ENCODE measurements at places on chromosomes 7 and 10. TPM values are rescaled to one million over a fixed set of nuclear protein-coding genes. Genes with fewer than 3 reads are reported as not detected.

CDNF gene
- 6.2 TPM for total RNA-seq

ETV1 gene
- total RNA-seq, result 3.2 TPM

EPHA1 gene
- not detected for total RNA-seq

FAM180A gene
- total RNA-seq, result 5.2 TPM

CDHR1 gene
- total RNA-seq, result 0.15 TPM

RBP4 gene
- total RNA-seq, result 111 TPM

WAC gene
- total RNA-seq, result 180 TPM

VIPR2 gene
- 14.0 TPM for total RNA-seq

FGL2 gene
- total RNA-seq, result 17.4 TPM

CPA2 gene
- total RNA-seq, result not detected

IL6 gene
- total RNA-seq, result 3.8 TPM

GRCh38 chr7:28609608-28610007 is 197.3 kb downstream of the CREB5 start:
- no peaks in the 10 kb centered on the region for H3K27me3 ChIP-seq
- no peak for DNase-seq
- H3K4me1 ChIP-seq, result no peaks in the 10 kb centered on the region
- no peak overlapping the region for H3K27ac ChIP-seq
- H3K4me3 ChIP-seq, result no peak overlapping the region

- peaks cover 24% of the 10 kb centered on the region for H3K4me1 ChIP-seq
- H3K27me3 ChIP-seq, result no peaks in the 10 kb centered on the region
- no peak for DNase-seq
- no peak overlapping the region for H3K4me3 ChIP-seq
- H3K27ac ChIP-seq, result peak overlapping the region; percentile 33
Observed at GRCh38 chr10:98264378-98265065, 3.5 kb downstream of the LOXL4 start.

DNA sequence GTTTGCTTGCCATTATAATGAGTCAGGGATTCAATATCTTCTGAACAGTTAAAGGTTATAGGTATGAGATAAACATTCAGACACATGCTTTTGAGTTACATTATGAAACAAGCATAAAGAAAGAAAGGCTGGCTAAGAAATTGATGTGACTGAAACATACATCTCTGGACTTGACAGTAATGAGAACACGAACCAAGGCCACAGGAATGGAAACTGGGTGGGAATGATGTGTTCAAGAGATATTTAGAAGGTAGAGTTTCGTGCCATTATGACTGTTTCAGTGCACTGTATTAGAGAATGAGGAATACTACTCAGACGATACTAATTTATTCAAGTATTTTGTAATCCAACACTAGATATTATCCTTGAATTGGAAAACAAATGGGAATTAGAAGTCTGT is 332.1 kb upstream of the MAGI2 start:
- no peak overlapping the region for H3K4me3 ChIP-seq
- DNase-seq, result no peak
- H3K36me3 ChIP-seq, result no peaks in the 10 kb centered on the region
- H3K27ac ChIP-seq, result no peak overlapping the region
- H3K27me3 ChIP-seq, result no peaks in the 10 kb centered on the region
- H3K4me1 ChIP-seq, result no peaks in the 10 kb centered on the region

DNA sequence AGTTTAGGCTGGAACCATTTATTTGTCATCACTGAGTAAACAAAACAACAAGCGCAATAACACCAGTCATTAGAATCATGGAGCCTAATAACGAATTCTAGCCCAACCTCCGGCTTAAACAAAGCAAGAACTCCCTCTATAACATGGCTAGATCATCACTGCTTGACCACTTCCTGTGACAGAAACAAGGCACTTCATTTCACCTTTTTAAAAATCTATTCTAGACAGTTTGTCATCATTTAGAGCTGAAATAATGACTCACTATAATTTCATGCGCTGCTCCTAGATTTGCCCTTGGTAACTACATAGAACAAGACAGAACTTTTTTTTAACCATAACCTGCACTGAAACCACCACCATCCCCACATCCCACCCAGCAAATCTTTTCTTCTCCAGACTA is 81.3 kb downstream of the OSBPL3 start:
- no peaks in the 10 kb centered on the region for H3K4me1 ChIP-seq
- no peak for DNase-seq
- no peaks in the 10 kb centered on the region for H3K36me3 ChIP-seq
- no peak overlapping the region for H3K4me3 ChIP-seq

DNA sequence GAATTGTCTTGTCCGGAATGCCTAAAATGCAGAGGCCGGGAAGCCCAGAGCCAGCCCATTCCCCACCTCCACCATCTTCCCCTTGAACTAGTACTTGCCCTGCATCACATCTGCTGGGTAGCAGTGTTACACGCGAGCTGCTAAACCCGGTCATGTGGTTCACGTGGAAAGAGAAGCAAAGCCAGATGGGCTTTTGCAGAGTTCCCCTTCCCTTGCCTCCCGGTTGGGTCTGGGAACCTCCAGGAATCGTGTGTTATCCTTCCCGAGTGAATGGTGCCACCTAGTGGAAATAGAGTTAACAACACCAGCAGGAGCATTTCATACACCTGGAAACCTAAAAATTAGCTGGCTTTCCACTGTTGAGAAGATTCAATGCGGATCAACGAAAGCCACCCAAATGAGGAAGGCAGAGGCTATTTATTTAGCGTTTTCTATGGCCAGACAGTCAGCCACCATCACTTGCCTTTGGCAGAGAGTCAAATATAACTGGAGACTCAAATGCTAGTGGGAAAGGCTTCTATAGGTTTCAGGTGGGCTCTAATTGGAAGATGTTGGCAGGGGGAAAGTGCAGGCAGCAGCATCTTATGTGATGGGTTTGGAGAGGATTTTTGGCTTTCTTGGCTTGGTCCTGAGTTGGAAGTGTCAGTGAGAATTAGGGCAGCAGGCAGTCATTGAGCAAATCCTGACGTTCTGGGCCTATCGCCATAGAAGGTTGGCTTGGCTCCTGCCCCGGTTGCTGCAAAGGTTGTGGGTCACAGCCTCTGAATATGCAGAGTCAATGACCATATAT is 12.9 kb upstream of the DENND2A start:
- no peaks in the 10 kb centered on the region for H3K36me3 ChIP-seq
- no peaks in the 10 kb centered on the region for H3K4me1 ChIP-seq
- no peak overlapping the region for H3K27ac ChIP-seq

DNA sequence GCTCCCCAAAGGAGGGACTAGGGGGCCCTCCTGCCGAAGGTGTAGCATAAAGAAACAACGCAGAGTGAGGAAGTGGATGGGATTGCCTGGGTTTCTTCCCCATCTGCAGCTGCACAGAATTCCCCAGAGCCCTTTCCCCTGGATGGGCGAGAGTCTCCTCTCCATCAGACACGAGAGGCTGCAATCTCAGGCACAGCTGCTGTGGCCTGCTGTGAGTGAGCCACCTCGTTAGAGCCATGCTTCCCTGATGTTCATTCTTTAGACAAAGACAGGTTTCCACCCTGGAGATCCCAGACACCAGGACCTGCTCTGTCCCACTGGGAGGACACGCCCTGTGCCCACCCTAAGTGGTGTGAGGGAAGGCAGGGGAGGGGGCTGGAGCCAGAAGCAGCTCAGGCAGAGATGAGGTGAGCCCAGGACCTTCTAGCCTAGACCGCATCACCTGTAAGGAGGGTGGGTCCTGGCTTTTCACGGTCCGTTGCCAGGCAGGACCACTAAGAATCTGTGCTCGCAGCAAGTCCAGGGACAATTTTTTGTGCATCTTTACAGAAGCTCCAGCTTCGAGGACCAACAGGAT is 268.6 kb upstream of the TCERG1L start:
- no peak overlapping the region for H3K27ac ChIP-seq
- H3K36me3 ChIP-seq, result no peaks in the 10 kb centered on the region
- no peaks in the 10 kb centered on the region for H3K4me1 ChIP-seq

GRCh38 chr10:90462749-90463470 is 394.9 kb downstream of the HTR7 start:
- H3K27ac ChIP-seq, result no peak overlapping the region
- H3K36me3 ChIP-seq, result no peaks in the 10 kb centered on the region
- no peak overlapping the region for H3K4me3 ChIP-seq
- no peaks in the 10 kb centered on the region for H3K27me3 ChIP-seq

GRCh38 chr10:52639652-52640051 is 132.9 kb downstream of the MBL2 start:
- H3K27me3 ChIP-seq, result no peaks in the 10 kb centered on the region
- no peaks in the 10 kb centered on the region for H3K36me3 ChIP-seq
- H3K27ac ChIP-seq, result no peak overlapping the region
- DNase-seq, result no peak
- H3K4me1 ChIP-seq, result no peaks in the 10 kb centered on the region

DNA sequence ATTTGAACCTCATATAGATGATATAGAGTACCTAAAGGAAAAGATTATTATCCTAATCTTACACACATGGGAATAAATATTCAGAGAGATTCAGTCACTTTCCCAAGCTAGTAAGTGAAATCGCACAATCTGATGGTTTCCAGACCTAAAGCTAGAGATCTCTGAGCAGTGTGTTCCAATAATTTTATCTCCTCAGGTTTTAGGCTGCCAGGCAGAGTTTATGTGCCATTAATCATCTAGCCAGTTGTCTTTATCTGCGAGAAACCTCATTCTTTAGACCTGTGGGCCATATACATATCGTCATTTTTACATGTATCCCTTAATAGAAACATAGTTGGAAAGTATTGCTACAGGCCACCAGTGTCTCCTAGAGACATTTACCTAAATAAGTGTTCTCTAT is 647.2 kb upstream of the STEAP1 start:
- no peak overlapping the region for H3K4me3 ChIP-seq
- no peaks in the 10 kb centered on the region for H3K4me1 ChIP-seq
- H3K27ac ChIP-seq, result no peak overlapping the region
- no peaks in the 10 kb centered on the region for H3K27me3 ChIP-seq

DNA sequence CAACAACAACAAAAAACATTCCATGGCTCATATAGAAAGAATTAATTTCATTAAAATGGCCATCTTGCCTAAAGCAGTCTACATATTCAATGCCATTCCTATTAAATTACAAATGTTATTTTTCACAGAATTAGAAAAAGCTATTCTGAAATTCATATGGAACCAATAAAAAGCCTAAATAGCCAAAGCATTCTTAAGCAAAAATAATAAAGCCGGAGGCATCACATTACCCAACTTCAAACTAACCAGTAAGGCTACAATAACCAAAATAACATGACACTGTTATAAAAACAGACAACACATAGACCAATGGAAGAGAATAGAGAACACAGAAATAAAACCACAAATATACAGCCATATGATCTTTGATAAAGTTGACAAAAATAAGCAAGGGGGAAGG is 330.4 kb downstream of the KIF20B start:
- no peak overlapping the region for H3K27ac ChIP-seq
- H3K4me3 ChIP-seq, result no peak overlapping the region
- H3K36me3 ChIP-seq, result no peaks in the 10 kb centered on the region
- DNase-seq, result no peak
- no peaks in the 10 kb centered on the region for H3K4me1 ChIP-seq

- no peak overlapping the region for H3K27ac ChIP-seq
- no peaks in the 10 kb centered on the region for H3K27me3 ChIP-seq
- no peak overlapping the region for H3K4me3 ChIP-seq
- DNase-seq, result no peak
Observed at GRCh38 chr7:38300175-38300574, 26.7 kb upstream of the TARP start.

DNA sequence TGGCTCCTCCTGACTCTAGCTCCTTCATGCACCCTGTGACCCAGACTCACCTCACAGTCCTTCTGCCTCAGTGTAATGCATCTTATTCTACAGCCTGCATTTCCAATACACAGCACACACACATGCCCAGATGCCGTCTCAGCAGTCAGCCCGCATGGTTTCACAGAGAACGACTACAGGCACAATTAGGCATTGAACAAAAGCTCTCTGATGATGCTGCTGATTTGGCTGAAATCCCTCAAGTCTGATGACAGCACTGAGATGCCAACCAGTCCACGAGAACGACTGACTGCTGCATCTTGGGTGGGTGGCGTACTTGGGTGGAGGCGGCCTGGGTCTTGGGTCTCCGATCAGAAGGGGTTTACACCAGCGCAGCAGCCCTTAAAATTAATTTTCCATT is 200.4 kb downstream of the TAX1BP1 start:
- H3K27ac ChIP-seq, result no peak overlapping the region
- no peaks in the 10 kb centered on the region for H3K4me1 ChIP-seq
- no peak overlapping the region for H3K4me3 ChIP-seq
- H3K27me3 ChIP-seq, result no peaks in the 10 kb centered on the region
- no peaks in the 10 kb centered on the region for H3K36me3 ChIP-seq
- DNase-seq, result no peak

DNA sequence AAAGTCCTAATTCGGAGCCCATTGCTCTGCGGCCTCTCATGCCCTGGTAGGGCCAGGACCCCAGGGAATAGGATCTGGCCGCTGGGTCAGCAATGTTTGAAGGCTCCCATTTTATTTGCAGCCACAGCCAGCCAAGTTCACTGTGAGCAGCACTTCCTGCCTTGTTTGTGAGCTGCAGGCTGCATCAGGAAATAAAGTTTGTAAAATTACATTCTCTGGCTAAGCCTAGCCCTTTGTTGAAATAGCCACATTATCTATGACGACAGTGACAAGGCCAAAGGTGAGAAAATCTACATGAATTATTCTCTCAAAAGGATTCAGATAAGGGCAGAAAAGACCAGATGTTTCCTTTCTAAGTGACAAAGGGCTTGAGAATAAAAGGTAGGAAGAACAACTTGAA is 23.7 kb upstream of the ITGB1 start:
- H3K27me3 ChIP-seq, result no peaks in the 10 kb centered on the region
- H3K27ac ChIP-seq, result peak overlapping the region; percentile 96
- no peaks in the 10 kb centered on the region for H3K36me3 ChIP-seq
- no peak overlapping the region for H3K4me3 ChIP-seq
- no peaks in the 10 kb centered on the region for H3K4me1 ChIP-seq
- DNase-seq, result no peak

DNA sequence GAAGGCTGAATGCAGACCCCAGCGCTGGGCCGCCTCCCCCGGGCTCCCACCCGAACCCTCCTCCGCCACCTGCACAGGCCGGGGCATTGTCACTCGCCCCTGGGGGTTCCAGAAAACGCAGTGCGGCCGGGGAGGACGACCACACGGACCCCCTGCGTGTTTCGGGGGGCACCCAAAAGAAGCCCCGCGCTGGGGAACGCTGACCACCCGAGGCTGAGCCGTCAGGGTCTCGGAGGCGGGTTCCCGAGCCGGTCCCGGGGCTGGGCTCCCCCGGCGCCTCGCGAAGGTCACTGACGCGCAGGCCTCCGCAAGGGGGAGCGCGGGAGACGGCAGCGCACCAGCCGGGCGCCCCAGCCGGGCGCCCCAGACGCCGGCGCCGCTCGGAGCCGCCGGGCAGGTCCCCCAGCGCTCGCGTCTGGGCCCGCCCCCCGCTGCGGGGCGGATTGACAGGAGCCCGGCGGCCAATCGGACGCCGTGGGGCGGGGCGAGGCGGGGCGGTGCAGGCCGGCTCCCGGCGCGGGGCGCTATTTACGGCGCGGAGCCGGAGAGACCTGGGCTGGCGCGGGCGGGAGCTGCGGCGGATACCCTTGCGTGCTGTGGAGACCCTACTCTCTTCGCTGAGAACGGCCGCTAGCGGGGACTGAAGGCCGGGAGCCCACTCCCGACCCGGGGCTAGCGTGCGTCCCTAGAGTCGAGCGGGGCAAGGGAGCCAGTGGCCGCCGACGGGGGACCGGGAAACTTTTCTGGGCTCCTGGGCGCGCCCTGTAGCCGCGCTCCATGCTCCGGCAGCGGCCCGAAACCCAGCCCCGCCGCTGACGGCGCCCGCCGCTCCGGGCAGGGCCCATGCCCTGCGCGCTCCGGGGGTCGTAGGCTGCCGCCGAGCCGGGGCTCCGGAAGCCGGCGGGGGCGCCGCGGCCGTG is at the start of gene BAMBI:
BAMBI (plus strand) TSS at position 554 of the 920 bp plus-strand sequence. CDS start 377 bp downstream, outside the sequence.
- H3K27me3 ChIP-seq, result no peaks in the 10 kb centered on the region
- DNase-seq, result peak; percentile 87
- peak within 1 kb of the TSS; percentile 64 for H3K4me3 ChIP-seq
- no peaks in the 10 kb centered on the region for H3K36me3 ChIP-seq

- H3K4me3 ChIP-seq, result no peak overlapping the region
- no peaks in the 10 kb centered on the region for H3K4me1 ChIP-seq
- H3K27me3 ChIP-seq, result no peaks in the 10 kb centered on the region
- no peak overlapping the region for H3K27ac ChIP-seq
Observed at GRCh38 chr7:12031186-12031585, 179.9 kb upstream of the TMEM106B start.

Measured in breast epithelium (tissue), 4 donors.